ENCODE measurements at places on chromosomes 1 and 21.

- H3K27ac ChIP-seq: no peak overlapping the region
- H3K27me3 ChIP-seq: no peaks in the 10 kb centered on the region
- H3K4me3 ChIP-seq: no peak overlapping the region
These were observed 629.5 kb downstream of the LMO4 start for GRCh38 chr1:87958201-87958600.

GRCh38 chr1:82894635-82895034 is 1093.9 kb downstream of the ADGRL2 start:
- no peaks in the 10 kb centered on the region for H3K36me3 ChIP-seq
- no peaks in the 10 kb centered on the region for H3K27me3 ChIP-seq
- no peaks in the 10 kb centered on the region for H3K4me1 ChIP-seq
- H3K4me3 ChIP-seq: no peak overlapping the region

DNA sequence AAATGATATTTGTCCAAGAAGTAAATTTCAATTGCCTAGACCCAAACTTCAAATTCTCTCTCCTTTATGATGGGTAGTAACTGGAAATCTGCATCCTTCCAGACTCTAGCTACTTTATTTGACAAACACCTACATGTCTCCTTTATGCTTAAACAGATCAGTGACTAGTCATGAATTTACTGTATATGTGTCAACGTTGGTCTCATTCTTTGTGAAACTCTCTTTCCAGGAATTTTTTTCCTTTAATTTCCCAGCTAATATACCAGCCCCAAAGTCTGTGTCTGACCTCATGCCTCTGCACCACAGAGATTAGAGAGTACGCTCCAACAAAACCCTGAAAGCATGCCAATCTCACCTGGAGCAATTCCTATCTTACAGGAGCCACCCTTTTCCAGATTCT is 811.2 kb upstream of the NCAM2 start:
- H3K36me3 ChIP-seq: no peaks in the 10 kb centered on the region
- H3K4me1 ChIP-seq: no peaks in the 10 kb centered on the region
- no peak for DNase-seq
- H3K27me3 ChIP-seq: no peaks in the 10 kb centered on the region
- H3K4me3 ChIP-seq: no peak overlapping the region

DNA sequence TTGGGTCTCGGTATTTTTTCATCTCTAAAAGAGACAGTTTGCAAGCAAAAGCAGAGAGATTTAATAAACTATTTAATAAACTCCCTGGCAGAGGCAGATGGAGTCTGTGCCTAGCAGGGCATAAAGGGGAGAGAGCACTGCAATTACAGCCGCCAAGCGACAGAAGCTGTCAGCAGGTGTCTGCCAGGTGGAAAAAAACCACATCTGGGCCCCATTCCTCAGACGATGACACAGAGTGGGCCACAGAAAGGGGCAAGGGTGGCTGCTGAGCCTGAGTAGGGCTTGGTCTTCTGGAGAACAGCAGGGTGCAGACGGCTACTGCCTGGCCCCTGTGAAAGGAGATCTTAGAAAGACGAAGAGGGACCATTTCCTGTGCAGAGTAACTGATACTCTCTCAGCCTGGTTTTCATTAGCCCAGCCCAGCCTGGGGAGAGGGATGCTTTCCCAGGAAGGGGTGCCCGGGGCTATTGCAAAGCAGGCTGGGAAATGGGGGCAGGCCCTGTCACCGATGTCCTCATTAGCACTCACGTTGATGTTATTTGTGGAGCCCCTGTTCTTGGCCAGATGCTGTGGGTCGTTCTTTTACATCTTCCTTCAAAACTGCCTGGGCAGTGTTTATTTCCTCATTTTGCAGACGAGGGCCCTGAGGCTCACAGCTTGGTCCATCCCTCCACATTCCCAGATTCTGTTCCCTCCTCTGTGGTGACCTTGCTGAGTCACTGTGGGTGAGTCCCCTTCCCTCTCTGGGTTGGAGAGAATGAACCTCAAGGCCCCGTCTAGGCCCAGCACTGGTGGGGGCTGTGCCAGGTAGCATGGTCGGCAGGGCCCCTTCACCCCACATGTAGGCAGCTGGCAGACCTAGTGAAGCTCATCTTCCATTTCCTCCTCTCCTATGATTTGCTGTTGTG is 472.7 kb downstream of the PTPRU start:
- no peaks in the 10 kb centered on the region for H3K27me3 ChIP-seq
- H3K27ac ChIP-seq: peak overlapping the region; percentile 95
- H3K4me1 ChIP-seq: peaks cover 47% of the 10 kb centered on the region
- peak; percentile 87 for DNase-seq
- no peaks in the 10 kb centered on the region for H3K36me3 ChIP-seq

GRCh38 chr1:16925635-16926490 is 4.1 kb downstream of the CROCC start:
- DNase-seq: no peak
- no peak overlapping the region for H3K27ac ChIP-seq
- H3K4me1 ChIP-seq: peaks cover 10% of the 10 kb centered on the region
- no peaks in the 10 kb centered on the region for H3K27me3 ChIP-seq
- H3K36me3 ChIP-seq: no peaks in the 10 kb centered on the region

- H3K4me1 ChIP-seq: no peaks in the 10 kb centered on the region
- H3K27ac ChIP-seq: no peak overlapping the region
These were observed 257.3 kb downstream of the CAMTA1 start for GRCh38 chr1:7042322-7043190.

DNA sequence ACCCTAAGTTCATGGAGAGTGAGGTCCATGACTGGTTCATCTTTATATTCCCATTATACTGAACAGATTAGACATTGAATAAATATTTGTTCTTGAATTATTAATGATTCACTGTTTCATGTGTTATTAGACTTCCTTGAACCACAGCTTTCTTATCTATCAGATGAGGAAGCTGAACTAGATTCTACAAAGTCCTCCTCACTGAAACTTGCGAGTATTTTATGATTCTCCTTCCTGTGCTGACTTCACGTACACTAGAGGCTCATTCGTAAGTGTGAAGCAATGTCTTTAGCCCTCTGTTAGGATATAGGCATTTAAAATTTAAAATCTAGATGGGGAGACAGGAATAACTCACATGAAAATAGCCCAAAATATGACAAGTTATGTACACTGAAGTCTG is 95.6 kb upstream of the IRF2BP2 start:
- H3K27me3 ChIP-seq: no peaks in the 10 kb centered on the region
- H3K36me3 ChIP-seq: no peaks in the 10 kb centered on the region
- H3K4me1 ChIP-seq: peaks cover 9% of the 10 kb centered on the region
- H3K27ac ChIP-seq: no peak overlapping the region
- no peak for DNase-seq
- H3K4me3 ChIP-seq: no peak overlapping the region

DNA sequence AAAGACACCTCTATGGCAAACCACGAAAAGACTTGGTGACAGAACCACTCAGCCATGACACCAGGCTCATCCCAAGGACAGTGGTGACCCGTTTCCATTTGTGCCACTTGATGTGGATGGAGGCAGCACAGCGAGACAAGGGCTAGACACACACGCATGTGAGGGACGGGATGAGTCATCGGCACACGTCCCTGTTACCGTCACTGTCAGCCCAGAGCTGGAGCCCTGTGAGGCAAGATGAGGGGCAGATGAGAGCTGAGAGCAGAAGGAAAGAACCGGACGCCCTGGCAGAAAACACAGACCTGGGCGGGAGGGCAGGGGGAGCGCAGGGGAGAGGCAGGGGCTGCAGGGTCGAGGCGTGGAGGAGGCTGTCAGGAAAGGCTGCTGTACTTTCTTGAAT is 57.8 kb downstream of the SIK1 start:
- H3K27me3 ChIP-seq: peaks cover 3% of the 10 kb centered on the region
- peaks cover 11% of the 10 kb centered on the region for H3K4me1 ChIP-seq
- no peak overlapping the region for H3K4me3 ChIP-seq
- no peaks in the 10 kb centered on the region for H3K36me3 ChIP-seq
- peak; percentile 35 for DNase-seq

DNA sequence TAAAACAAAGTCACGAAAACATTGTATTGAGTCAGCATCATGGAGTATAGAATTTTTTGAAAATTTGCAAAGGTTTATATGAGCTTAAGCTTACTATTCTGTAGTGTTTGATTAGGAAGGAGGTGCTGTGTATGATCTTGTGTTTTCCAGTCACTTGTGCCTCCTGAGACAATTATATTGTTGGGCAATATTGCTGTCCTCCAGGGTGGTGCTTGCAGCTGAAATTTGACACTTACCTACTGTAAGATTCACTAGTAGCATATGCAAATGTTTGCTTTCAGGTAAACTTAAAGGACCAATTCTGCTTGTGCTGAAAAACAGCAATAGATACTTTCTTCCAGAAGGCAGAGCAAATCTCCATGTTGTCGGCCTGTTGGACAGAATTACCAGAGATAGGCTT is 268.0 kb downstream of the TGFB2 start:
- H3K27ac ChIP-seq: no peak overlapping the region
- no peak overlapping the region for H3K4me3 ChIP-seq
- no peaks in the 10 kb centered on the region for H3K36me3 ChIP-seq
- no peaks in the 10 kb centered on the region for H3K27me3 ChIP-seq
- DNase-seq: no peak
- H3K4me1 ChIP-seq: no peaks in the 10 kb centered on the region

- H3K36me3 ChIP-seq: no peaks in the 10 kb centered on the region
- DNase-seq: peak; percentile 72
- peak overlapping the region; percentile 100 for H3K27ac ChIP-seq
- H3K27me3 ChIP-seq: no peaks in the 10 kb centered on the region
These were observed 992 bp upstream of the USP48 start for GRCh38 chr1:21783679-21784603.

DNA sequence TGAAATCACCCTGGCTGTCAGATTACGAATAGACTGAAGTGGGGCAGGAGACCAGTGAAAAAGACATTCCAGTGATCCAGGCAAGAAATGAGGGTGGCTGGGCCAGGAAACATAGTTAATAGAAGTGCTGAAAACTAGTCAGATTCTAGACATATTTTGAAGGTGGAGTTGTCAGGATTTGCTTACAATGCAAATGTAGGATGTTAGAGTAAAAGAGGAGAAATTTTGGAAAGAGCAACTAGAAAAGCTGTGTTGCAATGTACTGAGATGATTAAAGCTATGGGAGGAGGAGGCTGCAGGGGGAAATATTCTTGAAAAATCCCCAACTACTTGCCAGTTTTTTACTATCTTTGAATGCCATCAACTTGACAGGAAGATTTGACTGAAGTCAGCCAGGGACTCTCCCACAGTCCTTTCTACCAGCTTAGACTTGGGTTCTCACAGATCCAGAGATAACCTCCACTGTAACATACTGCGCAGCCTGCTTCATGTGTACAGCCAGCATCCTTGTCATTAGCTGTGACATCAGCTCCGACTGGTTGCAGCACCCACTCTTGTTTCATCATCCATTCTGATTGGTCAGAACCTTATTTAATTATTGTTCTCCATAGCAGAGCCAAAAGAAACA is 109.7 kb downstream of the TSEN15 start:
- no peak overlapping the region for H3K4me3 ChIP-seq
- H3K4me1 ChIP-seq: no peaks in the 10 kb centered on the region
- H3K36me3 ChIP-seq: no peaks in the 10 kb centered on the region
- H3K27ac ChIP-seq: no peak overlapping the region
- peak; percentile 39 for DNase-seq

GRCh38 chr1:62689524-62689923 is 1.3 kb upstream of the DOCK7 start:
- DNase-seq: peak; percentile 73
- H3K27me3 ChIP-seq: no peaks in the 10 kb centered on the region
- peak overlapping the region; percentile 68 for H3K27ac ChIP-seq
- peaks cover 37% of the 10 kb centered on the region for H3K4me1 ChIP-seq

- no peak for DNase-seq
- no peaks in the 10 kb centered on the region for H3K4me1 ChIP-seq
- H3K27me3 ChIP-seq: no peaks in the 10 kb centered on the region
These were observed 69.4 kb upstream of the USP25 start for GRCh38 chr21:15660423-15660804.

GRCh38 chr1:67759692-67760029 is 73.6 kb downstream of the GNG12 start:
- H3K27me3 ChIP-seq: no peaks in the 10 kb centered on the region
- peak; percentile 48 for DNase-seq
- H3K4me3 ChIP-seq: no peak overlapping the region
- H3K36me3 ChIP-seq: peaks cover 9% of the 10 kb centered on the region
- H3K27ac ChIP-seq: peak overlapping the region; percentile 68

DNA sequence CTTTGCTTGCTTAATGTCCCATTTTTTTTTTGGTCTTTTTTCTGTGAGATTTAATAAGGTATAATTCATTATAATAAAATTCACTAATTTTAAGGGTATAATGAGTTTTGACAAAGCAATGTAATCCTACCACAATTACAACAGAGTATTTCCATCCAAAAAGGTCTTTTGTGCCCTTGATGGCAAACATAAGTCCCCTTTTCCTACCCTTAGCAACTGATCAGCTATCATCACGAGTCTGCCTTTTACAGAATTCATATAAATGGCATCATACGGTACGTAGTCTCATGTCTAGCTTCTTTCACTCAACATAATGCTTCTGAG is 7.5 kb downstream of the SDHB start:
- no peak for DNase-seq
- no peak overlapping the region for H3K4me3 ChIP-seq
- no peak overlapping the region for H3K27ac ChIP-seq
- no peaks in the 10 kb centered on the region for H3K27me3 ChIP-seq
- peaks cover 3% of the 10 kb centered on the region for H3K4me1 ChIP-seq

DNA sequence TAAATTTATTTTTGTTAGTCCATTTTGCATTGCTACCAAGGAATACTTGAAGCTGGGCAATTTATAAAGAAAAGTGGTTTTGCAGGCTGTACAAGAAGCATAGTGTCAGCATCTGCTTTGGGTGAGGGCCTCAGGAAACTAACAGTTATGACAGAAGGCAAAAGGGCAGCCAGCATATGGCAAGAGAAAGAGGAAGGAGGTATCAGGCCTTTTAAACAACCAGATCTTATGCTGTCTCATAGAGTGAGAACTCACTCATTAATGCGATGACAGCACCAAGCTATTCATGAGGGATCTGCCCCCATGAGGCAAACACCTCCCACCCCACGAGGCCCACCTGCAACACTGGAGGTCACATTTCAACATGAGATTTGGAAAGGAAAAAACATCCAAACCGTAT is 898.4 kb downstream of the KCNT2 start:
- H3K4me3 ChIP-seq: no peak overlapping the region
- no peaks in the 10 kb centered on the region for H3K4me1 ChIP-seq
- H3K36me3 ChIP-seq: no peaks in the 10 kb centered on the region
- H3K27me3 ChIP-seq: no peaks in the 10 kb centered on the region
- DNase-seq: no peak

GRCh38 chr1:74193908-74194307 is 4.1 kb downstream of the LRRIQ3 start:
- H3K36me3 ChIP-seq: no peaks in the 10 kb centered on the region
- H3K27ac ChIP-seq: no peak overlapping the region
- H3K4me1 ChIP-seq: no peaks in the 10 kb centered on the region

Measured in astrocyte (in vitro differentiated cells and primary cell).